Fibroblast of lung (primary cell): ENCODE measurements at places on chromosomes 16 and 17. TPM values are rescaled to one million over a fixed set of nuclear protein-coding genes. Genes with fewer than 3 reads are reported as not detected.

DNA sequence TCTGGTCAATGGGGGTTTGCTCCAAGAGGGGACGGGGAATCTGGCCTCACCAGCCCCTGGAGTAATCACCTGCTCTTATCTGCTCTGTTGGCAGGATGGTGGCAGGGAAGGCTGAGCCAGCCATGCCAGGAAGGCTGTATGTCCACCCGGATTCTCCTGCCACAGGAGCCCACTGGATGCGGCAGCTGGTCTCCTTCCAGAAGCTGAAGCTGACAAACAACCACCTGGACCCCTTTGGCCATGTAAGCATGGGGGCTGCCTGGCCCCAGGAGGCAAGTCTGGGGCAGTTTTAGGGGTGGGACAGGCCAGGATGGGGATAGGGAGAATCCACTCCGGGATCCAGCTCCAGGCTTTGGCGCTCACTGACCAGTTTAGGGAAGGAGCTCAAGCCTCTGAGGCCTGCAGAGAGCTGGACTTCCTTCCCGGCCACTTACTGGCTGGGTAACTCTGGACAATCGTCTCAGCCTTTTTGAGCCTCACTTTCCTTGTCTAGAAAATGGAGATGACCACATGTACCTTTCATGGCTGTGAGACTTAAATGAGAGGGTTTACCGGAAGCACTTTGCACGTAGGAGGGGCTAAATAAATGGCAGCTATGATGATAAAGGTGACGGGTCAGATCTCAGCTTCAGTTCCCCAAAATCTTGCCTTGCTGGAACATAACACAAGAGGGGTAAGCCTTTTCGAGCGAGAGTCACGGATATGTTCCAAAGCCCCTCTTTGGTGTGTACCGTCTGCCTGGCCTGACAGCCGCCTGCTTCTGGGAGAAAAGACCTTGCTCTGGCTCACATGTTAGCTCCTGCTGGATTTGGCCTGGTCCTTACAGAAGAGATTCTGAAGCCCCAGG is 15.4 kb downstream of the TBX4 start:
- H3K4me3 ChIP-seq: no peak overlapping the region
- H3K36me3 ChIP-seq: peaks cover 25% of the 10 kb centered on the region
- peaks cover 60% of the 10 kb centered on the region for H3K4me1 ChIP-seq
- peak; percentile 58 for DNase-seq

DNA sequence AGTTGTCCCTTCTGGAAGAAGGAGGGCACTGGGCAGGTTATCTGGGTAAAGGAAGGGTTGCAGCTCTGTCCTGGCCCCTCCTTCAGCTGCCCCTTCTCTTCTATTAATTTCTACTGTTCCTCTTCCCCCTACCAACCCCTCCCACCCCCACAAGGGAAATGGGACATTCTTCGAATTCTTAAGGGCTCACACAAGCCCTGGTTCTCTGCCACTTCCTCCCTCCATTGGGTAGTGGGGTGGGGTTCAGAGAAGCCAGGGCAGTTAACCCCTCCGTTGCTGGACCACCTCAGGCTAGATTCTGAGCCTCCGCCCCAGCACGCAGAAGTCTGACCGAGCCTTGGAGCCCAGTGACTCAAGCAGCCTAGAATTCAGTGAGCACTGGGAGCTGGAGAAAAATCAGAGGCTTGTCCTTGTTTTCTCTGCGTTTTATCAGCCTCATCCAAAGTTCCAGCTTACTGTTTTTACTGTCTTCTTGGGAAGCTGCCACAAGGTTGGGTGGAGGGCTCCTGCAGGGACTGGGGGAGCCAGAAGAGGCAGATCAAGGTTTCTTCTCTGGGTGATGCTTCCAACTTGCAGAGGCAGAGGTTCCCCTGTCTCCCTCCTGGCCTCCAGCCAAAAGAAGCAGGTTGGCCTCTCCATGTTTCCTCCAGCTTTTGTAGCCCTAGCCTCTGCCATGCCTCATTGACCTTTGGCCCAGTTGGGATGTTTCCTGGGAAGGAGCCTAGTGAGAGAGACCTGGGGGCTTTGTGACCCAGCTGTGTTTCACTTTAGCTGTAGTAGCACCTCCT is 10.2 kb downstream of the LASP1 start:
- peaks cover 16% of the 10 kb centered on the region for H3K36me3 ChIP-seq
- DNase-seq: peak; percentile 86
- no peaks in the 10 kb centered on the region for H3K27me3 ChIP-seq
- H3K4me3 ChIP-seq: peak overlapping the region; percentile 11
- peak overlapping the region; percentile 29 for H3K27ac ChIP-seq

DNA sequence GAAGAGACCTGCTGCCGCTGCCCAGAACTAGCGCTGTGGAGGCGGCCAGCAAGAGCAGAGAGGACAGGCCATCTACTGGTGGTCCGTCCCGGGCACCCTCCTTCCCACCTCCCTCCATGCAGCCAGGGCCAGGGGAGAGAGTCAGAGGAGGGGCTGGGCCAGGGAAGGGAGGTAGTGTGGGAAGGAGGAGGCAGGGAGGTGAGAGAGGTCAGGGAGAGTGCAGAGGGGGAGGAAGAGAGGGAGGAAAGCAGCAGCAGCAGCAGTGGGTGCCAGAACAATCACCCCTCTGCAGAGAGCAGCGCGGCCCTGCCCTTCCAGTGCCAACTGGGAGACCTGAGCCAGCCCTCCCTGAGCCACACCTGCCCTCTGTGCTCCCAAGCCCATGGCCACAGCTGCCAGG is 6.6 kb downstream of the C16orf95 start:
- H3K4me1 ChIP-seq: no peaks in the 10 kb centered on the region
- H3K4me3 ChIP-seq: no peak overlapping the region
- no peak for DNase-seq
- H3K27ac ChIP-seq: no peak overlapping the region
- no peaks in the 10 kb centered on the region for H3K27me3 ChIP-seq

GRCh38 chr17:62822080-62822904 is 14.2 kb upstream of the MARCHF10 start:
- DNase-seq: peak; percentile 21
- H3K27ac ChIP-seq: no peak overlapping the region
- peaks cover 23% of the 10 kb centered on the region for H3K4me1 ChIP-seq
- H3K27me3 ChIP-seq: no peaks in the 10 kb centered on the region
- H3K36me3 ChIP-seq: no peaks in the 10 kb centered on the region
- no peak overlapping the region for H3K4me3 ChIP-seq

DNA sequence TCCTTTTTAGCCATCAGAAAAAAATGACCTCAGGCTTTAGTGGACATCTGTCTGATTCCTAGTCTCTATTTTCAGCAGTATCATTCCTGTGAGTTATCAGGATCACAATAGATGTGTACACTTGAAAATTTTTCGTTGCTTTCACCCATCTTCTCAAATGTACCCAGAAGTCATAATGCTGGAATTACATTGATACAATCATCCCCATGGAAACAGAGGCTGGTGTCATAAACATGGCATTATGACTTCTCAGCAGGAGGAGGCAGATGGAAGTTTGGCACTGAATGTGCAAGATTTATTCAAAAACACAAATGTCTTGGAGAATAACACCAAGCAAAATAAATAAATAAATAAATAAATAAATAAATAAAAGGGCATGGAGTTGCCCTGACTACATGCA is 292.5 kb downstream of the PHKB start:
- H3K4me3 ChIP-seq: no peak overlapping the region
- no peak overlapping the region for H3K27ac ChIP-seq
- H3K4me1 ChIP-seq: no peaks in the 10 kb centered on the region
- DNase-seq: no peak
- H3K27me3 ChIP-seq: no peaks in the 10 kb centered on the region

- no peaks in the 10 kb centered on the region for H3K27me3 ChIP-seq
- H3K36me3 ChIP-seq: peaks cover 2% of the 10 kb centered on the region
- no peak overlapping the region for H3K27ac ChIP-seq
- no peak overlapping the region for H3K4me3 ChIP-seq
- H3K4me1 ChIP-seq: no peaks in the 10 kb centered on the region
These were observed 10.5 kb downstream of the C17orf75 start for GRCh38 chr17:32331243-32332040.

- no peak overlapping the region for H3K4me3 ChIP-seq
- peaks cover 4% of the 10 kb centered on the region for H3K4me1 ChIP-seq
- H3K36me3 ChIP-seq: peaks cover 1% of the 10 kb centered on the region
- DNase-seq: no peak
- peaks cover 19% of the 10 kb centered on the region for H3K27me3 ChIP-seq
These were observed 42.4 kb upstream of the SLC38A10 start for GRCh38 chr17:81337476-81337879.

- peak overlapping the region; percentile 91 for H3K27ac ChIP-seq
- peak; percentile 59 for DNase-seq
- H3K36me3 ChIP-seq: peaks cover 30% of the 10 kb centered on the region
- peaks cover 13% of the 10 kb centered on the region for H3K4me1 ChIP-seq
These were observed 763 bp upstream of the ACTG1 start for GRCh38 chr17:81513372-81513752.

DNA sequence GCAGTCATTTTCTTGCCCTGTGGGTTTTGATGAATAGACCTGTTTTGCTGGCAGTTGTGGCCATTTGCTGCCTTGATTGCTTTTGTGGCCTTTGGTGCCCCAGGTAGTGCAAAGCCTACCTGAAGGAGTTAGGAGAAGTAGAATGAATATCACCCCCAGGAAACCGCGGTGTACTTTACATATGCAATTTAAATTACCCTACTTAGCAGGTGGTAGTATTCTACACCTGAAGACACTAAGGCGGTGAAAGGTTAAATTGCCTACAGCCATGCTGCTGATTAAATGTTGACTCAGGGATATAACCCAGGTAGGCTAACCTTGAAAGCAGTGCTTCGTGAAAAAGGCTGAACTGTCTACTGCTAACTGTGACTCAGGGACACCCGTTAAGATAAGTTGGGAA is 27.2 kb upstream of the WWOX start:
- no peaks in the 10 kb centered on the region for H3K27me3 ChIP-seq
- no peak overlapping the region for H3K4me3 ChIP-seq
- no peak overlapping the region for H3K27ac ChIP-seq
- H3K36me3 ChIP-seq: no peaks in the 10 kb centered on the region
- DNase-seq: no peak
- no peaks in the 10 kb centered on the region for H3K4me1 ChIP-seq

DNA sequence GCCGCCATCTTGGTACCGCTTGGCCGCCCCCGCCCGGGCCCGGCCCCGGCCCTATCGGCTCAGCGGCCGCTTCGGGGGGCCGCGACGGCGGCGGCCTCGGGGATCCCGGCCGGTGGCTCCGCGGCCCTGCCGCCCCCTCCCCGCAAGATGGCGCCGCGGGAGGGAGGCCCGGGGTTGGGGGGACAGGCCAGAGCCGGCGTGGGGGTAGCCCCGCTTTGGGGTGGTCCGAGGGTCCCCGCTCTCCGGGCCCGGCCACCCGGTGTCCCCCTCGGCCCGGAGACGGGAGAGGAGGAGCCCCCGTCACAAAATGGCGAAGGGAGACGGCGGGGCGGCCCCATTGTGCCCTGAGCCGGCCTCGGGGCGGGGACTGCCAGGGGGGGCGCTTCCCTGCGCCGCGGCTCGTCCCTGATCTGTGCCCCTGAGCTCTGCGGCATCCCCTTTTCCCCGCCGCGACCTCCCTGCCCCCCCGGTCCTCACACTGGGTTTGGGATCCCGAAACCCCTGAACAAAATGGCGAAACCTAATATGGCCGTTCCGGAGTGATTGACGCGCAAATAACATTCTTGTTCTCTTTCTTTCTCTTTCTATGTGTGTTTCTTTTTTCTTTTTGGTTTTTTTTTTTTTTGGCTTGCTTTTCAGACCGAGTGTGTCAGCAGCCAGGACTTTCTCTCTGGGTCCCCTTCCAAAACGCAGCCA is 986 bp downstream of the HAPSTR1 start:
- no peak for DNase-seq
- peaks cover 7% of the 10 kb centered on the region for H3K4me1 ChIP-seq
- H3K27ac ChIP-seq: peak overlapping the region; percentile 93
- peak overlapping the region; percentile 76 for H3K4me3 ChIP-seq
- H3K27me3 ChIP-seq: no peaks in the 10 kb centered on the region

GRCh38 chr16:47230296-47230695 is 86.6 kb upstream of the NETO2 start:
- no peak for DNase-seq
- no peak overlapping the region for H3K4me3 ChIP-seq
- no peaks in the 10 kb centered on the region for H3K36me3 ChIP-seq
- no peaks in the 10 kb centered on the region for H3K27me3 ChIP-seq
- H3K4me1 ChIP-seq: no peaks in the 10 kb centered on the region

DNA sequence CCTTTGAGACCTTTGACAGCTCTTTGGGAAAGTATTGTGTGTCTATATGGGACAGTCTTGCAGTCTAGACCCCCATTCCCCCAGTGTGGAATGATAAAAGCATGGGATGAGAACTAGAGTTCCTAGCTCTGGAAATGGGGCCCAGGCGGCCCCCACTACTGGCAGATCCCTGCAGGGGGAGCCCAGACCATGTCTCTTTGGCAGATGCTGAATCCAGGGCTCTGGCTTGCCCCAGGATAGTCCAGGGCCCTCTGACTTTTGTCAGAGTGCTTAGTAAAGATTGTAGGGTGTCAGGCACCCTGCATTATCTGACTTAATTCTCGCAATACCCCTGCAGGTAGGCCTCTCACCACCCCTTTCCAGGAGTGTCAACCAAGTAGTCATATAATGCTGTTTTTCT is 8.3 kb downstream of the ALKBH5 start:
- no peak for DNase-seq
- H3K27ac ChIP-seq: no peak overlapping the region
- H3K4me3 ChIP-seq: no peak overlapping the region
- H3K4me1 ChIP-seq: peaks cover 14% of the 10 kb centered on the region
- H3K27me3 ChIP-seq: no peaks in the 10 kb centered on the region

- H3K4me1 ChIP-seq: peaks cover 9% of the 10 kb centered on the region
- DNase-seq: peak; percentile 80
- H3K27me3 ChIP-seq: no peaks in the 10 kb centered on the region
These were observed 7.1 kb upstream of the FTSJ3 start for GRCh38 chr17:63834431-63835166.

DNA sequence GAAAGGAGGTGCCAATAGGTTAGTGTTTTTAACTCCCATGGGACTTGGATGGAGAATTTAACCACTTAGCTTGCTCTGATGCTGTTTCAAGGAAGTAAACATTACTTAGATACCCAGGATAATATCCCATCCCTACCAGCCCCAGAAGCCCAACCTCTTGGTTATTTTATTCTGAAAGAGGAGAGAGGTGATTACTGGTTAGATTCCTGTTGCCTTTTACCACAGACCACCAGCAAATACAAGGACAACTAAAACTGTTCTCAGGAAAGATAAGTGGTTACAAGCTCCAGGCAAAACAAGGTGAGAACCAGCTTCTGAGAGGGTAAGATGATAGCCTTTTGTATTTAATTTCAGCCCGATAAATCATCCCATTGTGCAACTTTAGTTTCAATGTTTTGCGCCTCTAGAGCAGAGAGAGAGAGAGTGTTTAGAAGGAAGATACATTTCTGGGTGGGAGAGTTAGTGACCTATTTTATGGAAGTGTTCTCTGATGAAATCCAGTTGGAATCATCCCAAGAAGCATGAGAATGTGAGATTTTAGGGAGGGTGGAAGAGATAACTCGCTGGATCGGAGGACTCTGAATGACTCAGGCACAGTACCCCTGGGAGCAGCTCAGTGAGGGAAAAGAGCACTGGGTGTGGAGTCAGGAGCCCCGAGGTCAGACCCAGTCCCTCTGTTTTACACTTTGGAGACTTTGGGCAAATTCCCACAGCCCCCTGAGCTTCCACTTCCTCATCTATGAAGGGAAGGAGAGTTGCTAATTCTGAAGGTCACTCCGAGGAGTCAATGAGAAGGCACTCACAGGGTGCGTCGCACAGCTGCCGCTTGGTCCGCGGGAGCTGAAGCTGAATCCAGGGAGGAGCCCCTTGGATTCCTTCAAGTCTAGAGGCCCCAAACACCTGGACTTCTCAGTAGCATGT is 12.1 kb downstream of the GLP2R start:
- no peak overlapping the region for H3K4me3 ChIP-seq
- peak; percentile 95 for DNase-seq
- no peak overlapping the region for H3K27ac ChIP-seq
- no peaks in the 10 kb centered on the region for H3K36me3 ChIP-seq

ENDOV gene
- total RNA-seq: 25.4 and 28.7 TPM in 2 replicates

DNAJA2 gene
- 78.3 and 79.9 TPM in 2 replicates for total RNA-seq

QPRT gene
- 53.7 and 94.0 TPM in 2 replicates for total RNA-seq
